Tibial nerve (tissue), 4 donors: ENCODE measurements at places on chromosomes 13 and 19. TPM values are rescaled to one million over a fixed set of nuclear protein-coding genes. Genes with fewer than 3 reads are reported as not detected.

DNA sequence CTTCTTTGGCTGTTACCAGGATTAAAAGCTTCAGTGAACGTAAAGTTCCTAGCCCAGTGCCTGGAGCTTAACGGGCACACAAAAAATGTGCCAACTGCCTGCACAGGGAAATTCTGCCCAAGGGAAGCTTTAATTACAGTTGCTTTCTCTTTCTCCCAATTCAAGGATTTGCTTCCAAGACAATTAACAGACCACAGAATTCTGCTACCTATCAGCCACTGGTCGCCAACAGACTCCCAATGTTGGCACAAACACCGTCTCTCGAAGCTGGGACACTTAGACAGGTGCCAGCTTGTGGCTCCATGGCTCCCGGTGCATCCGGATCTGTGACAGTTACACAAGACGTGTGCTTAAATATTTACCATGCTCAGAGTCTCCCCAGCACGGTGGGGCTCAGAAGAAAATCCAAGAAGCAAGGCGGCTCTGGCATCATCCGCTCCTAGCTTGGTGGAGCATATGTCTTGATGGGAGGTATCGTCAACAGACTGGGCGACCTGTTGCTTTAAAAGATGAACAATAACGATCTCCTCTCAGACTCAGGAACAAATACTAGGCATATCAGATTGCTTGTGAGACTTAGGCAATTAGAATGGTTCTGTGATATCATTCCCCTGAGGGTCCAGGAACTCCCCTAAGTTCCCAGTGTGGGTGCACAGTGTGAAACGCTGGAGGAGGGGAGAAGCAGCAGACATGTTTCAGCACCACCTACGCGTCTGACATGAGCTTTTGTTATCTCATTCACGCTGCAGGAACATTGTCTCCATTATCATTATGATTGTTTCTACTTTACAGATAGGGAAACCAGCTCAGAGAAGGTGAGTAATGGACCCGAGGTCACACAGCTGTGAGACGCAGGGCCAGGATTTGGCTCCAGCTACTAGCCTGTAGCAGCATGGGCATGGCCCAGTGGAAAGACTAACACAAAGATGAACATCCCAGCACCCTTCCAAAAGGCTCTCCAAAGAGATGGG is 61.6 kb downstream of the ALOX5AP start:
- H3K27me3 ChIP-seq: no peaks in the 10 kb centered on the region
- peaks cover 5% of the 10 kb centered on the region for H3K4me1 ChIP-seq
- no peak overlapping the region for H3K4me3 ChIP-seq
- no peaks in the 10 kb centered on the region for H3K36me3 ChIP-seq

The ESD gene
- 90.6 TPM for total RNA-seq

The SIGLEC12 gene
- total RNA-seq: not detected

The ARL11 gene
- total RNA-seq: 0.21 TPM

DNA sequence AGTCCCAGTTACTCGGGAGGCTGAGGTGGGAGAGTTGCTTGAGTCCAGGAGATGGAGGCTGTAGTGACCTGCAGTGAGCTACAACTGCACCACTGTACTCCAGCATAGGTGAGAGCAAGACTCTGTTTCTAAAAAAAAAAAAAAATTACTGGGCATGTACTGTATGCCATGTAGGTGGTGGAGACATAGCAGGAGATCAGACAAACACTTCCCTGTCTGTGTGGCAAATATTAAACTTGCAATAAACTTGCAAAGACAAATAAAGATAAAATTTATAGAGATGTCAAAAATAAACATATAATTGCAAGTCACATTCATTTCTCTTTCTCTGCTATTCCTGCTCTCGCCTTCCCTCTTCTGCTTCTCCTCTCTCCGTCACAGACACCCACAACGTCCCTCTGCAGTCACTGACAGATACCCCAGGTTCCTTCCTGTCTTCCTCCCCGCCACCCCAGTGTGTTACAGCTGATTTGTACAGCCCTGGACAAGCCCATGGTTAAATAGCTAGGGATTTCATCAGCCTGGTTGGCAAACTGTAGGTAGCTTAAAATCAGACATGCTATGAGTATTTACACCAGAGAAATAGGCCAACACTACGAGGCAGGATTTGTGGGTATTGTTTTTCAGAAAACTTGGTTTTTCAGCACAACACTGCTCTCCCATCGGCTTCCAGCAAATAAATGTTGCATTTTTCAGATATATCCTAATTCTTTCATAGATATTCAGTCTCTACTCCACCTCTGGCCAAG is 1.3 kb upstream of the CD177 start:
- DNase-seq: no peak
- no peaks in the 10 kb centered on the region for H3K36me3 ChIP-seq
- no peaks in the 10 kb centered on the region for H3K27me3 ChIP-seq
- no peak overlapping the region for H3K4me3 ChIP-seq
